NCI-H1092 treated with DMSO at 0.1 percent for 48 hours (cell line): ENCODE measurements at places on chromosomes 7 and 10.

GRCh38 chr10:67657775-67658174, 38.2 kb downstream of the CTNNA3 start:
- no peak for DNase-seq

GRCh38 chr7:148815612-148816011, 68.5 kb downstream of the EZH2 start:
- DNase-seq, result no peak

- DNase-seq, result no peak
Observed at GRCh38 chr10:69684020-69684980, 54.3 kb downstream of the FAM241B start.

DNA sequence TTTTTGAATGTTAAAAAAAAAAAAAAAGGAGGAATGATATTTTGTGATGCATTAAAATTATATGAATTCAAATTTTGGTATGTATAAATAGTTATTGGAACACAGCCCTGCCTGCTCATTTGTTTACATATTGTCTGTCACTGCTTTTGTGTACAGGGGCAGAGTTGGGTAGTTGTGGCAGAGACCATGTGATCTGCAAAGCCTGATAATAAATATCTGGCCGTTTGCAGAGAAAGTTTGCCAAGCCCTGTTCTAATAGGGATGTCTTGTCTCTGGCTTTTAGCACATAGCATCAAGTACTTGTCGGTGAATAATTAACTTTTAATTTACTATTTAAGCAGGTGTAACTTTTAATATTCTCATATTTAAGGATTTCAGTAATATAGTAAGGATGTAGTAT, 19.8 kb downstream of the TSPAN13 start:
- DNase-seq, result no peak

- no peak for DNase-seq
Observed at GRCh38 chr10:78186572-78186971, 152.9 kb downstream of the RPS24 start.

GRCh38 chr10:7560519-7560918, 106.2 kb downstream of the ITIH5 start:
- DNase-seq, result no peak

- no peak for DNase-seq
Observed at GRCh38 chr10:68192113-68192512, 39.8 kb downstream of the ATOH7 start.

- DNase-seq, result peak; percentile 5
Observed at GRCh38 chr7:119482209-119482608, 790.8 kb upstream of the KCND2 start.

GRCh38 chr7:18997477-18998150, 119.8 kb downstream of the TWIST1 start:
- DNase-seq, result no peak

- DNase-seq, result peak; percentile 73
Observed at GRCh38 chr7:23472046-23472445, 1.8 kb upstream of the IGF2BP3 start.

DNA sequence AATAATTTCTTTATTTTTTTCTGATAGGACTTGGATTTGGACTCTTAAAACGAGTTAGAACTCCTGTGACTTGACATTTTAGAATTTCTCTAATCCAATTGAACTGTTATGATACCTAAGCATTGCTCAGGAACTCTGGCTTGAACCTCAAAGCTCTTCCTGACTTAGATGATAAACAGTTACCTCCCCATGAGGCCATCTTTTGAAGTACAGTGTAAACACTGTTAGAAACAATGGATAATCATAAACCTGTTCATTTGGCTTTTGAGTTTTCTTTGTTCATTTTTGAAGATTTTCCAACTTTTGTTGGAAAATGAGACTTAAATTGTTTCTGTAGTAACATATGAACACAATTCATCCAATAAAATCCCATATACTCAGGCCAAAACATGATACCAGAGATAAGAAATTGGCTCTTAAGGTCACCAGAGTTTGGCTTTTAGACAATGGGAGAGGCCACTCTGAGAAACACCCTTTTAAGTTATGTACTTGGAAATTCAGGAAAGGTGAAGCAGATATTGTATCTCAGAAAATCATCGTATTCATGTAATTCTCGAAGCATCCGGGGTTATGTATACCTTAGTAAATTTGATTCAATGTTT, 59.6 kb downstream of the RUNDC3B start:
- DNase-seq, result no peak

DNA sequence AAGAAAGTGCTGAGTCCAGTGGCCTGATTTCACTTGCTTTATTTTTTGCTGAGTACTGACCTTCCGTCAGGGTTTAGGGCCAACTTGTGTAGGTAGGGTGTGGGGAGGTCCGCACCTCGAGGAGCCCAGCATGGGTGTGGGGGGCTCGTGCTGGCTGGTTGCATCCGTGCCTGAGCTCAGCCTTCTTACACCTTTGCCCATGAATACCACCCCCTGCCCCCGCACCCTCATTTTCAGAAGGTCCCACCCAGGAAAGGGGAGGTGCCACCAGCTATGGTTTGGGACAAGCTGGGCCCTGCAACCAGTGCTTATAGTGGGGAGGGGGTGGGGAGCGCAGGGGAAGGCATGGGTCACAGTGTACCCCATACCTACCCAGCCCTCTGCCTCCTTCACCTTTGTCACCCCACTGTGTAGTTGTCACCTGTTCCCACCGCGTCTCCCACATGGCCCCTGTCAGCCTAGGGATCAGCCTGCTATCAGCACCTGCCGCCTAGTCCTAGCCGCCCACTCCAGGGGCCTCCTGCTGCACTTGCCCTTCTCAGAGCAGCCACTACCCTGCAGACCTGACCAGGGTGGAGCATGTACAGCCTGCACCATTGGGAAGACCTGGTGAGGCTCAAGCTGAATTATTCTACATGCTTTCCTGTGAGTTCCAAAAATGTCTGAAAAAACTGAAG, 146.2 kb upstream of the RET start:
- DNase-seq, result no peak

DNA sequence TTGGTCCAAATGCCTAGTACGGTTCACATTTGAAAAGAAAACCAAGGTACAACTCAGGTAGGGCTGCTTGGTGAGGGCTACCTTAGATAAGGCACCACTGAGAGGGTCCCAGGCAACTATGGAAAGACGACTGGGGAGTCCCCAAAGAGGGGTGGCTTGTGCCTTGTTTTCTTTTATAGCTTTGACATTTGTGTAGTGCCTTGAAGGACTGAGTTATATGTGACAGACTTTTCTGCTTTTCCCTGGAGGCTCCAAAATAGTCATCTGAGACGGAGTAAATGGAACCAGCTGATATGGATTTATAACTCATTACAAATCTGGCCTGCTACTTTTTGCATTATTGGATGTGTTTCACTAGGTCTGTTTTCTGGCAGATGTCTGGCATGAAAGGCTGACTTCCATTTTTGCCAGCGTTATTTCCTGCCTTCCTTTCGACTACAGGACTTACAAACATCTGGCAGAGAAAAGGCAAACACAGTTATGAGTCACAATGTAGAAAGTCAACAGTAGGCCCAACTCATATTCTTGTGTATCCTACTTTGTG, 88.2 kb upstream of the IMMP2L start:
- DNase-seq, result no peak

GRCh38 chr10:43262397-43262901, 4.4 kb downstream of the RASGEF1A start:
- no peak for DNase-seq

- DNase-seq, result no peak
Observed at GRCh38 chr10:42812028-42812427, 29.4 kb downstream of the BMS1 start.

- no peak for DNase-seq
Observed at GRCh38 chr7:101712652-101713051, 83.6 kb upstream of the MYL10 start.

- no peak for DNase-seq
Observed at GRCh38 chr7:18958627-18959026, 158.8 kb downstream of the TWIST1 start.

DNA sequence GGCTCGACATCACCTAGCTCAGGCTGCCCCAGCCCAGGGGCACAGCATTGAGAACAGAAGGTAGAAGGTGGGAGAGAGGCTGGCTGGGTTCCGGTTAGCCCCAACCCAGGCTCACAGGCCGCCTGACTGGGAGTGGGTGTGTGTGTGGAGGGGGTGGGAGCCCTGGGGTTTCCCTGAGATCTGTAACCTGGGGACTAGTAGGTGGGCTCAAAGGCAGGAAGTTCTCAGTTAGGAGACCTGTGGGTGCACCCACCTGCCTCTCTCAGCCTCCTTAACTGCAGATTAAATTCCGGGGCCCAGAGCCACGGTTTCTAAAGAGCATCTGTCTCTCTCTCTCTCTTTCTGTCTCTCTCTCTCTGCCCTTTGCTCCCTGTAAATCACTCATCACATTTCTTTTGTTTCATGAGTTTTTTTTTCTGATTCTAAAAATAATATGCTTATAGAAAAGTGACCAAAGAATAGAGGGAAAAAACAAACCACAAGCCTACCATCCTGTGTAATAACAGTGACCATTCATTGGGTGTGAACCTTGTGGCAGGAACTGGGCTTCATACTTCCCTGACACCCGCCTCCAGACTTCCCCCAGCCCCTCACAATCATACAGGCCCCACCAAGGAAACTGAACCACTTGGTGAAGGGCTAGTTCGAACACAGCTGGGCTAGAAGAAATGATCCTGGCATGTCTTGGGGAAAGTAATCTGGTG, 83.4 kb upstream of the SMNDC1 start:
- DNase-seq, result no peak

GRCh38 chr7:40283391-40283790, 148.6 kb downstream of the SUGCT start:
- DNase-seq, result no peak

- DNase-seq, result no peak
Observed at GRCh38 chr7:47473499-47474210, 108.3 kb downstream of the TNS3 start.

- peak; percentile 99 for DNase-seq
Observed at GRCh38 chr7:7719236-7719635, 829 bp upstream of the RPA3 start.

- no peak for DNase-seq
Observed at GRCh38 chr7:26842897-26843296, 21.5 kb downstream of the SKAP2 start.
